ENCODE measurements at places on chromosomes 16 and 17.

GRCh38 chr16:49835161-49835777 is 20.6 kb downstream of the ZNF423 start:
- no peak for DNase-seq

GRCh38 chr16:60651346-60651745 is 1384.9 kb downstream of the CDH8 start:
- no peak for DNase-seq

GRCh38 chr16:88649924-88650748 is 717 bp downstream of the CYBA start:
- DNase-seq, result no peak

DNA sequence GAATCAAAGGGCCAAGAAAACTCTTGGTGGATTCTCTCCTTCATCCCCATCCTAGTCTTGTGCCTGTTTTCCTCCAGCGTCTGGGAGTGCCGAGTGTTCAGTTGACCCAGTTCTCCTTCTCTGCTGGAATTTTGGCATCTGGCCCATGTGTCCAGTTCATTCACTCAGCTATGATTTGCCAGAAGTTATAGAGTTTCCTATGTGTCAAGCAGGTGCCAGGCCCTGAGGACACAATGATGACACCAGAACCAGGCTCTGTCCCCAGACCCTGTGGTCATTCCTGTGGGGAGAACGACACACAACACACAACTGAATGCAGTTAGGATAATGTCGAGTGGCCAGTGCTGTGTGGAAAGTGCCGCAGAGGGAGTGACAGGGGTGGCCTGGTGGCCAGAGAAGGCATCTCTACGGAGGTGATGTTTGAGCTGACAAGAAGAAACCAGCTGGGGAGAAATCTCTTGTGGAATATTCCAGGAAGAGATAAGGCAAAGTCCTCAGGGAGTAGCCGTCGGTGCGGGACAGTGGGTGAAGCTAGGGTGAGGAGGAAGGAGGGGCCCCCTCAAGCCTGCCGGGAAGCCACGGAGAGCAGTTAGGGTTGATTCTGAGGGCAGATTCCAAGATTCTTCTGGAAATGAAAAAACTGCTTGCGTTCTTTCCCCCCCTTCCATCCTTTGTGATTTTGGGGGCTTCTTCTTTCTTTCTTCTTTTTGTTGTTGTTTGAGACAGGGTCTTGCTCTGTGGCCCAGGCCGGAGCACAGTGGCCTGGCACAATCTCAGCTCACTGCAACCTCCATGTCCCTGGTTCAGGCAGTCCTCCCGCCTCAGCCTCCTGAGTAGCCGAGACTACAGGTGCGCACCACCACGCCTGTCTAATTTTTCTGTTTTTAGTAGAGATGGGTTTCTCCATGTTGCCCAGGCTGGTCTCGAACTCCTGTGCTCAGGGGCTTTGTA is 35.8 kb upstream of the IL34 start:
- DNase-seq, result no peak

GRCh38 chr16:578870-579405 is 9.2 kb downstream of the PIGQ start:
- no peak for DNase-seq

DNA sequence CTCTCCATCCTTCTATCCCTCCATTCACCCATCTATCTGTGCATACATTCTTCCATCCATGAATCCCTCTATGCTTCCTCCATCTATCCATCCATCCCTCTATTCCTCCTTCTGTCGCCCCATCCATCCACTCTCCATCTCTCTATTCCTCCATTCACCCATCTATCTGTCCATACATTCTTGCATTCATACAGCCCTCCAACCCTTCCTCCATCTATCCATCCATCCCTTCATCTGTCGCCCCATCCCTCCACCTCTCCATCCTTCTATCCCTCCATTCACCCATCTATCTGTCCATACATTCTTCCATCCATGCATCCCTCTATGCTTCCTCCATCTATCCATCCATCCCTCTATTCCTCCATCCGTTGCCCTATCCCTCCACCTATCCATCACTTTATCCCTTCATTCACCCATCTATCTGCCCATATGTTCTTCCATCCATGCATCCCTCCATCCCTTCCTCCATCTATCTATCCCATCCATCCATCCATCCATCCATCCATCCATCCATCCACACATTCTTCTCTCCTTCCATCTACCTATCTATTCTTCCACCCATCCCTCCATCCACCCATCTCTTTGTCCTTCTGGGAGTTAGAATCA is 272.5 kb upstream of the TNRC6C start:
- DNase-seq, result no peak

- no peak for DNase-seq
These were observed 3.8 kb upstream of the SPEM1 start for GRCh38 chr17:7416323-7416722.

GRCh38 chr17:29131814-29132682 is 48.1 kb downstream of the MYO18A start:
- no peak for DNase-seq

Data from SW 1271 (cell line).